ENCODE measurements at places on chromosomes 11 and 22.

GRCh38 chr22:50613291-50613981, 12.8 kb downstream of the MAPK8IP2 start:
- DNase-seq: no peak

DNA sequence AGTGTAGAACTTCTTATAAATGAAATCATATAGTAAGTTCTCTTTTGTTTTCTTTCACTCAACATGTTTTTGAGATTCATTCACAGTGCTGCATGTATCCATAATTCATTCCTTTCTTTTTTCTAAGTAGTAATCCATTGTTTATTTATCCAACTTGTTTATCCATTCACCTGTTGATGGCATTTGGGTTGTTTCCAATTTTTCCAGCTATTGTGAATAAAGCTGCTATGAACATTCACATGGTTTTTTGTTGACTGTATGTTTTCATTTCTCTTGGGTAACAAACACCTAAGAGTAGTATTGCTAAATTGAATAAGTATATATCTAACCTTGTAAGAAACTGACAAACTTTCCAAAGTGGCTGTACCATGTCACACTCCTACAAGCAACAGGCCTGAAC, 23.5 kb downstream of the MRTFA start:
- DNase-seq: no peak

GRCh38 chr11:67581469-67581868, 2.1 kb upstream of the GSTP1 start:
- DNase-seq: no peak

DNA sequence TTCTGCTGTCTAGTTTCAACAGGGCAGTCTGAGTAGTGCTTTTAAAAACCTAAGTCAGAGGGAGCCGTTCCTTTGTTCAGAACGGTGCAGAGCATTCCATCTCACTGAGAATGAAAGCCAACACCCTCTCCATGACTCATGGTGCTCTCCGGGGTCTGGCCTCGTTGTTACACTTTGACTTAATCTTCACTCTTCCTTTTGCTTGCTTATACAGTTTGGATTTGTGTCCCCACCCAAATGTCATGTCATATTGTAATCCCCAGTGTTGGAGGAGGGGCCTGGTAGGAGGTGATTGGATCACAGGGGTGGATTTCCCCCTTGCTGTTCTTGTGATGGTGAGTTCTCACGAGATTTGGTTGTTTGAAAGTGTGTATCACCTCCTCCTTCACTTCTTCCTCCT, 292.2 kb downstream of the ST3GAL4 start:
- DNase-seq: no peak

DNA sequence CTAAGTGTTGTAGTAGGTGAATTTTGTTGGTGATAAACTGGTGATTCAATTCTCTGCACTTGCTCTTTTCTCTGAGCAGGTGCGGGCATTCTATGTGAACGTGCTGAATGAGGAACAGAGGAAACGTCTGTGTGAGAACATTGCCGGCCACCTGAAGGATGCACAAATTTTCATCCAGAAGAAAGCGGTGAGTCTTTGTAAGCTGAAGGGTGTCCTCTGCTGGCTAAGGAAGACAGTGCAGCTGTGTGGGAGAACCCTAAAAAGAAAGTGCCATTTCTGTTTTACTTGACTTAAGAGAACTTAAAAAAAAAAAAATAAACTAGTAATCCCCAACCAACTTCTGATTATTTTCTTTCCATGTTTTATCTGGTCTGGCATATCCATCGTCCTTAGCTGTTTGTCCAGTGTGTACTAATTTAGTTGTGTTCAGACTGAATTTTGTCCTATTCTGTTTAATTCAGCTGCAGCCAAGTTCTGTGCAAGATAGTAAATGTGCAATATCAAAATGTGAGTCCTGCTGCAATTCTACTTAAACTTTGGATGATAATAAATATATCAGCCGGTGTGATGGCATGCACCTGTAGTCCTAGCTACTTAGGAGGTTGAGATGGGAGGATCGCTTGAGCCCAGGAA, 29.6 kb downstream of the CAT start:
- no peak for DNase-seq

DNA sequence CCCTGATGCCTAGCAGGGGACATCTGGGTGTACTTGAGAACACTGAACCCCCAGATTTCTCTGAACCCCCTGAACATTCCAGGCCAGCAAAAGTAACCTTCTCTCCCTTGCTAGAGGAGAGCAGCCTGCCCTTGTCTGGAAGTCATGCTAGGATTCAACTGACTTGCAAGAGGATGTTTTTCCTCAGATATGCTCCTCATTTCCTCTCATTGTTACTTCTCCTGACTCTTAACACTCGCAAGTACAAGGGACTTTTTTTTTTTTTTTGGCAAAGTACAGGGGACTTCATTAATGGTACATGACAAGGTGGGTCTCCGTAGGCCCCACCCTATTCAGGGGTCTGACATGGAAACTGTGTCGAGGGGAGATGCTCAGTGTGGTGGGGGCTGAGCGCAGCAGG, 6.3 kb upstream of the MCHR1 start:
- no peak for DNase-seq

- DNase-seq: no peak
Observed at GRCh38 chr11:68816917-68817419, 24.7 kb downstream of the CPT1A start.

GRCh38 chr22:39553429-39553828, 17.1 kb upstream of the CACNA1I start:
- DNase-seq: no peak

GRCh38 chr11:8217926-8218325, 45.8 kb downstream of the LMO1 start:
- DNase-seq: no peak

DNA sequence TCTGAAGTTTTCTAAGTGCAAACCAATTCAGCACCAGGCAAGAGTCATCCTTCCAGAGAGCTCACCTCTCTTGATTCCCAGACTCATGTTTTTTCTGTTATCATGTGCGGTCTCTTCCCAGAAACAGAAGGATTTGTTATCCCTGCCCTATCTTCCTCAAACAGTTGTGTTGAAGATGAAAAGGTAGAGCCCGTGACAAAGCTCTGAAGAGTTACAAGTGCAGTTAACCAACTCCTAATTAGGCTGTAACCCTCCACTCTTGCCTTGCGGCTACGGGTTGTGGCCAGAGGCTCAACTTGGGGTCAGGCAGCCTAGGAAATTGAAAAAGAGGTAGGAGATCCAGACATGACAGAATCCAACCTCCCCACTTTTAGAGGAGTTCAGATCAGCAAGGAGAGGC, 76.2 kb upstream of the CADM1 start:
- no peak for DNase-seq

- DNase-seq: no peak
Observed at GRCh38 chr22:41781507-41781906, 19.0 kb upstream of the CCDC134 start.

DNA sequence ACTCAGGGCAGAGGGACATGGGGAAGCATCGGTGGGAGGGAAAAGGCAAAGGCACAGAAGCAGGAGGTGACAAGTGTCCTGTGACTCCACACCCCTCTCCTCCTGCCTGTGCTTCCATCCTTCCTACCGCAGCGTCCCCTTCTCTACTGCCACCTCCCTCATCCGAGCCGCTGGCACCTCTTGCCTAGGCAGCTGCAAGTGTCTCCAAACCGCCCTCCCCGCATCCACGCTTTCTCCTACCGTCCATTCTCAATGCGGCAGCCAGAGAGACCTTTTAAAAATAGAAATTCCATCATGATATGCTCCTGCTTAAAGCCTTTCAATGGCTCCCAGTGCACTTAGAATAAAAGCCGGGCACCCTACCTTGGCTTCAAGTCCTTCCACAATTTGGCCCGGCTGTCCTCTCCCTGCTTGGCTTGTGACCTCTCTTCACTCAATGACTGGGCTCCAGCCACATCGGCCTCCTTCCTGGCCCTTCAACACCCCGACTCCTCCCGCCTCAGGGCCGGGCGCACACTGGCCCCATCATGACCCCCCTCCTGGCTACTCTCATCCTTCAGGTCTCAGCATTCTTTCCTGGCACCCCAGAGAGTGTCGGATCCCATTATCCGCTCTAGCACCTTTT, 16.5 kb downstream of the LRRC10B start:
- no peak for DNase-seq

- DNase-seq: no peak
Observed at GRCh38 chr11:72349616-72350218, 84.6 kb downstream of the CLPB start.

DNA sequence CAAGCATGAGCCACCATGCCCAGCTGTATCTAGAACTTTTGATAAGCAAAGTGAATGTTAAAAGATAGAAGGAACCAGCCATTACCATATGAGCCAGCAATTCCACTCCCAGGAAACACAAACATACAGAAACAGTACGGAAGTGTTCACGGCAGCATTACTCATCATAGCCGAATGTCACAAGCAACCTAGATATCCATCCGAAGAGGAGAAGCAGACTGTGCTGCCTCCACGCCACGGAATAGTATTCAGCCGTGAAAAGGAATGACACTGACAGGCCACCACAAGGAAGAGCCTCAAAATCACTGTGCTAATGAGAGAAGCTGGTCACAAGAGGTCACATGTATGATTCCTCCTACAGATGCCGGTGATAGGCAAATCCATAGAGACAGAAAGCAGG, 17.6 kb upstream of the MGAT3 start:
- no peak for DNase-seq

DNA sequence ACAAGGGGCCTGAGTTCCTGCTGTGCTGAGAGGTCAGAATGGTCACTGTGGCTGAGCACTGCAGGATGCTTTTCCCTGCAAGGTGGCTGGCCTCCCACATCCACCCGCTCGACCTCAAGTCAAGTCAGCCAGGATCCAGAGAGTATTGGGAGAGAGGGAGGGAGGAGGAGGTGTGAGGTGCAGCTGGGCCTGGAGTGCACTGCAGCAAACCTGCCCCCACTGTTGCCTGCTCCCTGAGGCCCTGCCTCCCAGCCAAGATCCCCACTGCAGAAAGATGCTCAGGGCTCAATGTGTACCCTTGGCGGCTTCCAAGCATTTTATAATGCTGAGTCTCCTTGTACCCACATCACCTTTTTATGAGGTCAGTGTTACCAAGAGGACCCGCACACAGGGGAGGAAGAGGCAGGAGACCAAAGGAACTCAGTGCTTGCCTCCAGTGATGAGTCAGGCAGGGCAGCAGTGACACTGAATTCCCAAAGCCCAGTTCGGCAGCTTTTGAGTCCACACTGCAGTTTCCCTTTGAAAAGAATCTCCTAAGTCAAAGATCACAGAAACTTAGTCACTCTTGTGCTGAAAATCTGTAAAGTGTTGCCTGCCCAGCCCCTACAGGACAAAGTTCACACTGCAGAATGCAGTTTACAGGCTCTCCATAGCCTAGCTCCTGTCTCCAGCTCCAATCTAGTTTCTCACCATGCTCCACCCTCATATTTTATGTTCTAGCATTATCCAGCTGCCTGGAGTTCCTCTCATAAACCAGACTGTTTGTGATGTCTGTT, 3.1 kb downstream of the ENDOD1 start:
- no peak for DNase-seq

DNA sequence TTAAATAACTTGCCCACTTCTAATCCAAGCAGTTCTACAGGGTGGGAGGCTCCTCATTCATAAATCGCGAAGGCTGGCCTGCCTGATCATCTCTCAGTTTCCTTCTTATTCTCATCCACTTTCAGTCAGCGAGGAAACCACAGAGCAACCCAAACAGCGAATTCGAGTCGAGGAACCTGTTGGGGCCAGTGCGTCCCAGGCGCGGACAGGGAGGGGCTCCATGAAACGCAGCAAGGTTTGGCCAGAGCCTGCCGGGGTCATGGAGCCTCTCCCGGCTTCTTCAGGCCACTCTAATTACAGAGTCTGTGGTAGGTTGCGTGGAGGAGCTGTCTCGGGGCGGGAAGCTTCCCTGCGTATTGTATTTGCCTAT, 741 bp upstream of the NAV2 start:
- no peak for DNase-seq

DNA sequence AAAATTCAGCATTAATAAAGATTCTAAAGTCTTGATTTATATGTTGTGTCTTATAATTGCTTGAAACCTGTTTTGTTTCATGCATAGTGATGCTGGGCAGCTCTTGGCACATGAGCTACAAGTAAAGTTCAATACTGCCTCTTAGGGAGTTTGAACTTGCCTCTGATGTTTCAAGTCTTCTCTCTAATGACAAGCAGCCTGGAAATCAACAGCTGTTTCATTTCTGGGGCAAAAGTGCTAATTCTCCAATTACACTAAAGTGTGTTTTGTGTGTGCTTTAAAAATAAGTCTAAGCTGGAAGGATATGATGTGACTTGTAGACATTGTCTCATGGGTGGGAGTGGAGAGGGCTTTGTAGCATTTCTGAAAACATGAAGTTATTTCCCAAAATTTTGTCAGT, 23.7 kb upstream of the SESN3 start:
- DNase-seq: no peak

DNA sequence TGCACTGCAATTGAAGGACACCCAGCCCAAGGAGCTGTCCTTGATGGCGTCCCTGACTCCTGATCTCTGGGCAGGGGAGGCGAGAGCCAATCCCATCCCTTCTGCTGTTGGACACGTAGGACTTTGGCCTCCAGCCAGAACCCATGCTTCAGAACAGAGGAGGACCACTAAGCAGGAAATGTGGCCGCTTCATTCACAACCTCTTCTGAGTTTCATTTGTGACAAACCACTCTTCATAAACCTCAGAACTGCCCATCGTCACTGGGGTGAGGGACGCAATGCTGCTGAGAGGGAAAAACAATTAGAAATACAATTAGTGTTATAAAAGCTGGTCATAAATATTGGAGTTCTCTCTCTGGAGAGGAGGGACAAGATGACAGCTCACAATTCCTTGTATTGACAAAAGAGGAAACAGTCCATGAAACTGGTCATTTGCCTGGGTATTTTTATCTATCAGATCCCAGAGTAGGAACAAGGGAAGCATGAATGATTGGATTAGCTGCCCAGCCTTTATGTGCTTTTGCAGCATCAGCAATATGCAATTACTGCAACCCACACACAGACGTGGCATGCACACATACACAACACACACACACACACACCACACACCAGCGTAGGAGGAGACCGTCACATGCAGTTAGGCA, 216.5 kb upstream of the CADM1 start:
- DNase-seq: no peak

- no peak for DNase-seq
Observed at GRCh38 chr22:37419969-37420685, 7.2 kb downstream of the ELFN2 start.

DNA sequence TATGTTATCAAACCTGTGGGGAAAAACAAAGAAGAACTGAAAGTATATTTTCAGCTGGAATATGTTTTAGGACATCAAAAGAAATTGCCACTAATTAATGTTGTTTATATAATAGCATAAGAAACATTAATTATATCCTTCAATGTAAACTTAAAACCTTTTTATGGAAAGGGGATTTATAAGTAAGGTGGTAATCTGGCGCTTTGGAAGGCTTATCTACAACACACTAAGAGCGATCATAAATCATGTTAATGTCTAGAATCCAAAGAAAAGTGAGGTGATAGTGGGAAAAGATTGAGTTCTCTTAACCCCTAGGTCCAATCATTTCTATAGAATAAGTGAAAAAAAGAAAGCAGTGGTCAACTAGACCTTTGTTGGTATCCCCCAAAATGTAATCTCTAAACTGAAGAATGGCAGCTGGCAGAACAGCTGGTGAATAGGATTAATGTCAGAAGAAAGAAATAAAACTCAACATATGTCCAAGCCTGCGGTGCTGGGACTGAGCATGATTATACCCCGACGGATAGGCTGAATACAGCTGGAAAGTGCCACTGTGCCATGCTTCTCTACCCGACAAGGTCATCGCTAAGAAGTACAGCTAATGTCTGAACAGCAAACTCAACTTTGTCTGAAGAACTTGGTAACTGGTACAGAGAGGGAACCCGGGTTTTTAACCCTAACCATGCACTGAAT, 64.0 kb downstream of the SOX6 start:
- no peak for DNase-seq

Measured in bone marrow (tissue), 2 donors.